ENCODE measurements at places on chromosomes 1 and 21. TPM values are rescaled to one million over a fixed set of nuclear protein-coding genes. Genes with fewer than 3 reads are reported as not detected.

PIGR gene
- total RNA-seq: not detected

TMEM269 gene
- under 0.01 TPM for total RNA-seq

PAQR6 gene
- total RNA-seq: 0.28 TPM

AADACL4 gene
- 0.83 TPM for total RNA-seq

DIPK1A gene
- total RNA-seq: 15.8 TPM

SLC5A3 gene
- 14.5 TPM for total RNA-seq

RAB25 gene
- total RNA-seq: not detected

PCSK9 gene
- total RNA-seq: 13.7 TPM

TMEM9 gene
- total RNA-seq: 103 TPM

PLEKHG5 gene
- total RNA-seq: 7.0 TPM

CLEC20A gene
- total RNA-seq: not detected

MEX3A gene
- total RNA-seq: 1.6 TPM

BRINP2 gene
- total RNA-seq: 0.28 TPM

S100A7 gene
- not detected for total RNA-seq

NES gene
- total RNA-seq: 6.1 TPM

BGLAP gene
- 0.14 TPM for total RNA-seq

KRTAP13-1 gene
- total RNA-seq: not detected

GUCA2B gene
- not detected for total RNA-seq

MYBPH gene
- total RNA-seq: 0.14 TPM

AQP10 gene
- total RNA-seq: not detected

MPZL1 gene
- 192 TPM for total RNA-seq

TMPRSS15 gene
- total RNA-seq: not detected

PLEKHN1 gene
- 0.28 TPM for total RNA-seq

HRNR gene
- total RNA-seq: under 0.01 TPM

ACTL8 gene
- 0.09 TPM for total RNA-seq

Measured in smooth muscle cell of bladder (primary cell).